ENCODE measurements at places on chromosomes 16 and 17. TPM values are rescaled to one million over a fixed set of nuclear protein-coding genes. Genes with fewer than 3 reads are reported as not detected.

The RCVRN gene
- not detected for total RNA-seq

- peak; percentile 80 for DNase-seq
Measured at GRCh38 chr17:27760069-27760885, 40.1 kb downstream of the NOS2 start.

The PABPN1L gene
- total RNA-seq, result not detected

- DNase-seq, result peak; percentile 65
Measured at GRCh38 chr17:73956595-73957465, 246.6 kb upstream of the RPL38 start.

- no peak for DNase-seq
Measured at GRCh38 chr16:87230571-87230970, 86.6 kb downstream of the C16orf95 start.

The CD7 gene
- 574 TPM for total RNA-seq

The HASPIN gene
- total RNA-seq, result 22.7 TPM

DNA sequence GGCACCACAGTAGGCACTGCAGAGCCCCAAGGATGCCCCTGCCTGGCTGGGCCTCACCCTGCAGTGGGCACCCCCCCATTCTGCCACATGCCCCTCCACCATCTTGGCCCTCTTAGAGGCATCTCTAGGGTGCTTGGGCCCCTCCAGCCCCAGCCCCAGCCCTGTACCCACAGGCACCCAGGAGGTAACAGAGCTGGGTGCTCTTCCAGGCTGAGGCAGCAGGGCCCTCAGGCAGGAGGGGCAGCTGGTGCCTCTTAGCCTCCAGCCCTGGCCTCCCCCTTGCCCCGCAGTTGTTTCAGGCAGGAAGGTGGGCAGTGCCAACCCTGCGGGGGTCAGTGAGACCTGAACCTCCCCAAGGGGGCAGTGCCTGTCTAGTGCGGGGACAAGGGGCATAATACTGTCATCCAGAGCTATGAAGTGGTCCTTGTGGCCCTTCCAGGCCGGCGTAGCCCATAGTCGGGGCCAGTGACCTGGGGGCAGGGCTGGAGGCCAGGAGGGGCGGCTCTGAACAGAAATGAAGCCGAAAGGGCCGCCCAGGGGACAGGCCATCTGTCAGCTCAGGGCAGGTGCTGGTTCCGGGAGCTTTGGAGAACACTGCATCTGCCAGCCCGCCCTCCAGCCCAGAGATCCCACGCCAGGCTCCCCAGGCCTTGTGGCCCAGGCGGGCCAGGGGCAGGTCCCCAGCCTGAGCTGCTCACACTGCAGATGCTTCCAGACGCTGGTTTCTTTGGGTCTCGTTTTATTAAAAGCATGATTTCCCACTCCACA, 4.9 kb upstream of the AATK start:
- no peak for DNase-seq

DNA sequence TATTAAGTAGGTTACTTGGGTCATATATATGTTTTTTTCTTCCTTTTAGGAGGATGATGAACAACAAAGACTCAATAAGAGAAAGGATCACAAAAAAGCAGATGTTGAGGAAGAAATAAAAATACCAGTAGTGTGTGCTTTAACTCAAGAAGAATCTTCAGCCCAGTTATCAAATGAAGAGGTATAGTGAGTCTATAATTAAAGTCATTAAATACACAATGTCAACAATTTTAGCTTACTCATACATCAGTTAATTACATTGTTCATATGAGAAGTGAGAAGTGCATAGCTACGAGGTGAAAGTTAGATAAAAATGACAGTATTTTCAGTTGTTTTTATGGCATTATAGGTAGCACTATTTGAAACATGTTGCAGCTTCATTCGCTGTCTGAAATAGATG, 65.2 kb downstream of the NUP88 start:
- no peak for DNase-seq

DNA sequence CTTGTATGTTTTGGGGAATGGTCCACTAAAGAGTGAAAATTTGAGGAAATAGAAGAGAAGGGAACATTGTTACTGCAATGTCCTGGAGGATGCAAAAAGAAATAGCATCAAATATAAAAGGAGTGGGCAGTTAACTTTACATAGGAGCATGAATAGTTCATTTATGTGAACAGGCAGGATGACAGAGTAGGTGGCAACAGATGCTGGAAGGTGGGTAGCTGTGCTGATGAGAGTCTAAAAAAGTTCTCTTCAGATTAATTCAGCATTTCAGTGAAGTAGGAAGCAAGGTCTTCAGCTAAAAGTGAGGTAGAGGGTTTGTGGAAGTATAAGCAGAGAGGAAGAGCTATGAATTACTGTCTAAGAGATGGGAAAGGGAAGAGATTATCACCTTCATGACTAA, 276.5 kb downstream of the KIF2B start:
- no peak for DNase-seq

DNA sequence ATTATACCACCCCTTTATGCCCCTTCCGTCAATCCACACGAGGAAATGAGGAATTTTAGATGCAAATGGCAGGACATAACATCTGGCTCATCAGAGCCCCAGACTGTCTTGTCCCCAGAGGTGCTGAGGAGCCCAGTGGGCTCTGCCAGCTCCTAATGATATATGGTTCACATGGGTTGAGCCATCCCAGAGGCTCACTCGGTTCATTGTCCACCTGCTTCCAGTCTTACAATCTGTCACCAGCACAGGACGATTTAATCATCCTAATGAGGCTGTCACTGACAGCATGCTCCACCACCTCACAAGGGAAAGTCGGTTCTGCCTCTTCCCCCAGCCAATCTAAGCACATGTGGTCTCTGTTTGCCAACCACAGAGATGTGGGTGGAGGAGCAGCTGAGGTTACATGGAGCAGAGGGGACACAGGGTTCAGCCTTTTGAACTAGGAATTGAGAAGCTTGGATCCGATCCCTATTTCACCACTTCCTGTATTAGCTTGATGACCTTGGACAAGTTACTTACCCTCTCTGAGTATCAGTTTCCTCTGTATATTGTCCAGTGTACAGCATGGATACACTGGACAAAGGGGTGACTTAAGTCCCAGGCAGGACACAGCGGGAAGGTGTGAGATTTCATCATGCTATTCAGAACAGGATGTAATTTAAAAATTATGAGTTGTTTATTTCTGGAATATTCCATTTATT, 27.0 kb upstream of the DHX8 start:
- peak; percentile 15 for DNase-seq

DNA sequence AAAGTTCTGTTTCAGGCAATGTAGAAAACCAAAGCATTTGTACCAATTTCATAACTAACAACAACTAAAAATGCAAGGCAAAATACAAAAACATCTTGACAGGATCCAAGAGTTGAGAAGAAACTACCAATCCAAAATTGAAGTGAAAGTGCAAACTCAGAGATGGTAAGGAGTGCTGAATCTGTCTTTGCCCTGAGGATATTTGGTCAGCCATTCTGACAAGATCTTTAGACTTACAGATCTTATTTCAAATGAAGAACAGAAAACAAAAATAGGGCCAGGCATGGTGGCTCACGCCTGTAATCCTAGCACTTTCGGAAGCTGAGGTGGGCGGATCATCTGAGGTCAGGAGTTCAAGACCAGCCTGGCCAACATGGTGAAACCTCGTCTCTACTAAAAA, 412.8 kb downstream of the ZFHX3 start:
- DNase-seq, result no peak

The PRR11 gene
- 70.2 TPM for total RNA-seq

- DNase-seq, result no peak
Measured at GRCh38 chr17:33228548-33228947, 64.5 kb downstream of the ASIC2 start.

GRCh38 chr17:39139161-39139511, 12.3 kb downstream of the PLXDC1 start:
- no peak for DNase-seq
